ENCODE measurements at places on chromosomes 12 and 14.

DNA sequence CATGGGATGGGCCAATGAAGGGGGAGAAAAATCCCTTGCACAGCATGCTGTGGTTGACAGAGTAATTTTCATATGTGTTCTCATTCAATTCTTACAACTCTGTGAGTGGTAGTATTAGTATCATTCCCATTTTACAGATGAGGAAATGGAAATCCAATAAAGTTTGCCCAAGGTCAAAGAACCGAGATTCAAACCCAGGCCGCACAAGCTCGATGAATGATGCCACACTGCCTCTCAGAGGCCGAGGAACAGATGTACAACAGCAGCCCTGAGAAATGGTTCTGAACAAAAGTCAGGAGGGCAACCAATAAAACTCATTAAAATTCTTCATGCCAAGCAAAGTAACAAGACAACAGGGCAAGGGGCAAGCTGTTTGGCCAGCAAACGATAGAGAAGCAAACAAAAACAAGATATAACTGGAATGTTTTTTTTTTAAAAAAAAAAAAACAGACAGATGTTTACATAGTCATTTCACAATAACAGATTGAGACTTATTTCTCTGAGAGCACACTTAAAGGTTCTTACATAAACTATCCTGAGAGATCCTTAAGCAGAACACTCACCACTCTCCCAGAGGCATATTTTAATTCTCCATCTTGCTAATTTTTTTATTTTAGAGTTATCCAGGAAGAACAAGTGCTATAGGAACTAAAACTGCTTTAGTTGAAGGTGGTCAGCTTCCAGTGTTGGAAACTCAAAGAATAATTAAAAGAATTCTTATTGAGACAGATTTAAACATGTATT, 85.8 kb downstream of the EXOC5 start:
- DNase-seq, result peak; percentile 14

DNA sequence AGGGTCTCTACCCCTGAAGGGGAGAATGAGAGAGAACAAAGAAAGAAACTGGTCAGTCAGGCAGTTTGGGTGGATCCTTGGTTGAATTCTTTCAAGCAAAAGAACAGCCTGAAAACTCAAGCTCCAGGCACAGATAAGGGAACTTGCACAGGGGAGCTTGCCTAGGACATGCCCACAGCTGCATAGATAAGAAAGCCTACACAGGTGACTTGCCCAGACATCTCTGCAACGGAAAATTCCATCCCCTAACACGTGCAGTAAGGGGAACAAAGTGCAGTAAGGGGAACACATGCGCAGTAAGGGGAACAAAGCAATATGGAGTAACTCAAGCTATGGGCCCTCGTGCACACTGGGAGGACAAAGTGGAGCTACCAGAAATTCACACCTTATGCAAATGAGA, 540.1 kb upstream of the MIS18BP1 start:
- DNase-seq, result no peak

GRCh38 chr14:53032161-53032803, 81.4 kb upstream of the FERMT2 start:
- no peak for DNase-seq

- DNase-seq, result no peak
Measured at GRCh38 chr14:61602003-61602732, 93.1 kb upstream of the HIF1A start.

GRCh38 chr14:52949711-52950409, 990 bp downstream of the FERMT2 start:
- peak; percentile 62 for DNase-seq

DNA sequence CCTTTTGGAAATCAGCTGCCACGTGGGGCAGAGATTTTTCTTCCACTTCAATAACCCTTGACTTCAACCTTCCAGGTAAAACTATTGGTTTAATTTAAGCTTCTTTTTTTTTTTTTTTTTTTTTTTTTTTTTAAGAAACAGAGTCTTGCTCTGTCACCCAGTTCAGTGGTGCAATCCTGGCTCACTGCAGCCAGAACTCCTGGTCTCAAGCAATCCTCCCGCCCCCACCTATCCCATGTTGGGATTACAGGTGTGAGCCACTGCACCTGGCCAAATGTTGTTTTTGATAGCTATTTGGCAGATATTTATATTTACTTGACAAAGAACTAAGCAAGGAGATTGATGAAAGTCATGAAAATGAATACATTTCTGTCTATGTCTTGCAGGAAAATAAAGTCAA, 65.1 kb downstream of the SINHCAF start:
- DNase-seq, result no peak

- peak; percentile 1 for DNase-seq
Measured at GRCh38 chr12:62760779-62761178, 174.2 kb downstream of the PPM1H start.

- no peak for DNase-seq
Measured at GRCh38 chr12:58435647-58436046, 484.7 kb downstream of the LRIG3 start.

DNA sequence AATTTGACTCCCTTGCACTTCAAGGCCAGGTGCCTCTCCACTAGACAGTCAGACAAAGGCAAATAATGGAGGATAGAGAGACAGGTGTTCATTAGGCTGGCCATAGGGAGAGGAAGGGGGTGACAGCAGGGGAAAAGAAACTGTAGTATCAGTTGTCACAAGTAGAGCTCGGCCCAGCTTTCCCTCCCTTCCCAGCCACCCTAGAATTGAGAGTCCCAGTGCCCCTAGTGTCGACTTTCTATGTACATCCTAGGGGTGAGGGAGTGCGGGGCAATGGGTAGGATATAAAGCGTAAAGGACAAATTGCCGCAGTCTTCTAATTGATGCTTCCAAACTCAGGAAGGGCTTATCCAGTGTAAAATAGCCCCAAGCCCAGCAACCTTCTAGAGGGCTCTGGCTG, 39.0 kb downstream of the BAZ2A start:
- DNase-seq, result no peak

GRCh38 chr14:65277027-65277426, 135.5 kb upstream of the FUT8 start:
- DNase-seq, result no peak

GRCh38 chr12:92732716-92733115, 29.9 kb downstream of the PLEKHG7 start:
- no peak for DNase-seq

DNA sequence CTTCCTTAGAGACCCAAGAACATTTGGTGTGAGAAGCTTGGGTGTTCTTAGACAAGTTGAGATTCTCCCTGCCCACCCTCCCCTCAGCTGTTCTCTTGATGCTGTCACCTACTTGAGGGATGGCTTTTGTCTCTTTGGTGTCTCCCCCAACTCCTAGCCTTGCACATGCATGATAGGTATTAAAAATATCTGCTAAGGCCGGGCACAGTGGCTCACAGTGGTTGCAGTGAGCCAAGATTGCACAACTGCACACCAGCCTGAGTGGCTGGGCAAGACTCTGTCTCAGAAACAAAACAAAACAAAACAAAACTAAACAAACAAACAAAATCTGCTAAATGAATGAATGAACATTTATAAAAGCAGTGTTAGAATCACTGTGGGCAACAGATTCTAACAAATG, 261.1 kb downstream of the AKAP6 start:
- DNase-seq, result no peak

GRCh38 chr12:28051516-28052354, 79.2 kb upstream of the PTHLH start:
- DNase-seq, result peak; percentile 58

DNA sequence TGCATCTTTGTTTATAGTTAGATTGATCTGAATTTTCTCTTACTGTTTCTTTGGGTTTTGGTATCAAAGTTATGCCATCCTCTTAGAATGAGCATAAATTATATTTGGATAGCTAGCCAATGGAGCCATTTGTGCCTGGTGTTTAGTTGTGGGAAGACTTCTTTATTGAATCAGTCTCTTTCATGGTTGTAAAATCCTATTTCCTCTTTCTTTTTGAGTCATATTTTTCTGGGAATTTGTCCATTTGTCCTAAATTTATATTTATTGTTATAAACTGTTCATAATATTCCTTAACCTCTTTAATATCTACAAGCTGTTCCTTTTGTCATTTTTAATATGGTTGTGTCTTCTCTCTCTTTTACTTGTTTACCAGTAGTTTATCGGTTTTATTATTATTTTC, 462.5 kb downstream of the AEBP2 start:
- DNase-seq, result no peak

- no peak for DNase-seq
Measured at GRCh38 chr14:23482823-23483148, 13.3 kb downstream of the NGDN start.

- DNase-seq, result no peak
Measured at GRCh38 chr12:115850957-115851356, 426.5 kb downstream of the MED13L start.

DNA sequence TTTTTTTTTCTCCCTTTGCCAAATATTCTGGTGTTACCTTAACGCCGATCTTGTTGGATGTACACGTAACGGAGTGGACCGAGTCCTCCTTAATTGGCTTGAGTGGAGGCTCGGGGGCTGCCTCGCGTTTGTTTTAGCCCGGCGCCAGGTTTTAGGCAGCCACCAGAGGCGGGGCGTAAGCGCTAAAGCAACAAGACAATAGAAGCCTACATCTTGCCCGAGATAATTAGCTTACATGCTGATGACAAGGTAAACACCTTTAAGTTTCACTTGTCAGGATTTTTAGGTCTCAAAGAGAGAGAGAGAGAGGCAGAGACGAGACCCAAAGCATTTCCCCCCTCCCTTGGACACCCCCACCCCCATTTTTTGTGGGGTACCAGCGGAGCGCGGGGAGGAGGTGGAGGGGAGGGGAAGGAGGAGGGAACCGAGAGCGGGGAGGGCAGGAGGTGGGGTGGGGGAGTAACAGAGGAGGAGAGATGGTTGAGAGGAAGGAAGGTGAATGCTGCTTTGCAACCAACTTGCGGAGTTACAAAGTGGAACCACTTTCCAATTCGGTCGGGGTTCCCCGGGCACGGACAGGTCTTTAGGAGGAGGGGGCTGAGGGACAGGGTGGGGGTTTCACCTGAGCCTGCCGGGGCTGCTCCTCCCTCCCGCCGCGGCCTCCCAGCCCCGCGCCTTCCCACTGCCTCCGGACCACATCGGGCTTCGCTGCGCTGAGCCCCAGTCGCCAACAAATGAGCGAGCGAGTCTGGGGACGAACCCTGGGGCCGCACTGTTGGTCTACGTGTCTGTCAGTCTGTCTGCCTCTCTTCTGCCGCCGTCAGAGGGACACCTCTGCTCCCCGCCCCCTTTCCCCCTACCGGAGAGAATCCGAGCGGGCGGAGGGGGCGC, at the start of gene NKX2-1:
Gene NKX2-1, minus strand, starts transcription at position 802 of the 891 bp plus-strand sequence. Its CDS starts 103 bp downstream, at position 699.
- DNase-seq, result peak; percentile 55

DNA sequence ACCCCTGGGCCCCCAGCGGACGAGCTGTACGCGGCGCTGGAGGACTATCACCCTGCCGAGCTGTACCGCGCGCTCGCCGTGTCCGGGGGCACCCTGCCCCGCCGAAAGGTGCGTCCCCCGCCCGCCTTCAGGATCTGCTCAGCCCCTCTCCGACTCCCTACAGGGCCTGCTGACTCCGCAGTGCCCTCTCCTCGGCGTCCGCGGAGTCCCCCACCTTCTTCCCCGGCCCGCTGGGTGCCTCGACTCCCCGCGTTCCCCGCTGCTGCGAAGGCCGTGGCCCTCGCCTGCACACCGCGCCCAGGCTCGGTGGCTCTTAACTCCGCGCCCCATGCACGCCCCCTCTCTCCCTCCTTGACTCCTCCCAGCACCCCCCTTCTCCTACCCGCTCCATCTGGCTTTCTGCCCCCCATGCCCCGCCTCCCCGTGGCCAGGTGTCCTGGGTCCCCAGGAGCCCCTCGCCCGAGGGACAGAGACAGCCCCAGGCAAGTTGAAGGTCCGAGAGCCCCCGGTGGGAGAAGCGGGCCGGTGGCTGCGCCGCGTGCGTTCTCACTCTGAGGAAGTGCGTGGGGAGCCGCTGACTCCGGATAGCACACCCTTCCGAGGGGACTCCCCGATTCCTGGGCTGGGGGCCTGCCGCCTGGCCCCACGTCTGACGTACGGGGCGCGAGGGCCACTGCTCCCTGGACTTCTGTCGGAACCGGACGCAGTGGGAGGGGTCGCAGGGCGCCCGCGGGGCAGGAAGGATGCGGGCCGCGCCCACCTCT, 594 bp downstream of the TAMALIN start:
- DNase-seq, result no peak

- DNase-seq, result no peak
Measured at GRCh38 chr12:114767906-114768722, 84.1 kb upstream of the TBX3 start.

- DNase-seq, result no peak
Measured at GRCh38 chr12:96828169-96828789, 78.8 kb upstream of the NEDD1 start.

- DNase-seq, result no peak
Measured at GRCh38 chr12:2974560-2974971, 15.4 kb downstream of the TEAD4 start.

- DNase-seq, result no peak
Measured at GRCh38 chr14:100664231-100664630, 62.5 kb upstream of the DLK1 start.

- no peak for DNase-seq
Measured at GRCh38 chr12:111093428-111094142, 173.2 kb upstream of the MYL2 start.

- DNase-seq, result peak; percentile 30
Measured at GRCh38 chr14:65958664-65959562, 527.3 kb upstream of the CCDC196 start.

DNA sequence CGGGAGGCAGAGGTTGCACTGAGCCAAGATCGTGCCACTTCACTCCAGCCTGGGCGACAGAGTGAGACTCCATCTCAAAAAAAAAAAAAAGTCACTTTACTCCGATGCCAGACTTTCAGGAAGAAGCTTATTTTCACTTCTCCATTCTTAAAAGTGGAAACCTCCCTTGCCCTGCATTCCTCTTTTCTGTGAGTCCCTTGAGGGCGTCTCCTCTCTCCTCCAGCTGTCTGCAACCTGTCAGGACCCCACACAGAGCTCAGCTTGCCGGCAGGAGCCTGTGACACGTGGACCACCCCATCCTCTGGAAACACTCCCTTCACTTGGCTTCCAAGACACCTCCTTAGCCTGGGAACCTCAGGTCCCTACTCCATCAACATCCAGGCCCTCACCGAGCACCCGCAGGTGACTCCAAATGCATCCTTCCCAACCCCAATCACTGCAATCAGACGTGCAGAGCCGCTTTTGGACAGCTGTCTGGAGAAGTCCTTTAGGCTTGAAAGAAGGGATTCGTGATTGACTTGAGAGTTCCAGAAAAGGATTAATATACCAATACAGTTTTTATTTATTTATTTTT, 34.3 kb downstream of the SLC15A4 start:
- DNase-seq, result no peak
